ENCODE measurements at places on chromosomes 11 and 22. TPM values are rescaled to one million over a fixed set of nuclear protein-coding genes. Genes with fewer than 3 reads are reported as not detected.

- no peak for DNase-seq
Measured at GRCh38 chr11:9014826-9015225, 11.0 kb upstream of the NRIP3 start.

DNA sequence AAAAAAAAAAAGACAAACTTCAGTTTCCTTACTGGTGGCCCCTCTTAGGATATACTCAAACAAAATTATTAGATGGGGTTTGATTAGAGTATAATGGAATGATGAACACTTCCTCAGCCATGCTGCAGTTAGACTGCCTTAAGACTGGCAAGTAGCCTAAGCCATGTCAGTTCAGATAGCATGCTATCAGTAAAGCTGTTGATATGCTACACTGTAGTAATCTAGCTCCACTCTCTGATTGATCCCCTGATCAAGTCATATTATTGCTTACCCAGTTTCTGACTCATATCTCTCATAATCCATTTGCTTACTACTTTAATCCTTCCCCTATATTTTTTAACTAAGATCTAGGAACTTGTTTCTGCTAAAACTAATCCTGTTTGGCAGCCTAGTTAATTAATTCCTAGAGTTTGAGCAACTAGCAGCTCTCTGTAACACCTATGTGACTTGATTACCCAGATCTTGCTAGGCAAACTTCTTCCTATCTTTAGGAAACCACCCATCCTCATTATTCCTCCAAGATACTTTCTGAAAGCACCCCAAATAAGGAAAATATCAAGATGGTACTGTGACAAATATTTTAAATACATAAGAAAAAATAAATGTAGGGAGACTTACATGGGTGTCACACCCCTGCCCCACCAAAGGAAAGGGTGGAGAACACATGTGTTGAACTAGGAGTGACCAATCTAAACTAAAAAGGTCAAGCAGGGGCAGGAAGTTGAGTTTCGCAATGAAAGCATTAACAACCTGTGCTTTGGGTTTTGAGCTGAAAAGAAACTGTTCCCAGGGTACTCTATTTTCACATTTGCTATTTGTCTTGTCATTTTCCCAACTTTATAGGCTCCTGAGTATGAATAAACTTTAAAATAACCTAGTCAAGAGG is 43.2 kb downstream of the PIK3C2A start:
- no peak for DNase-seq

DNA sequence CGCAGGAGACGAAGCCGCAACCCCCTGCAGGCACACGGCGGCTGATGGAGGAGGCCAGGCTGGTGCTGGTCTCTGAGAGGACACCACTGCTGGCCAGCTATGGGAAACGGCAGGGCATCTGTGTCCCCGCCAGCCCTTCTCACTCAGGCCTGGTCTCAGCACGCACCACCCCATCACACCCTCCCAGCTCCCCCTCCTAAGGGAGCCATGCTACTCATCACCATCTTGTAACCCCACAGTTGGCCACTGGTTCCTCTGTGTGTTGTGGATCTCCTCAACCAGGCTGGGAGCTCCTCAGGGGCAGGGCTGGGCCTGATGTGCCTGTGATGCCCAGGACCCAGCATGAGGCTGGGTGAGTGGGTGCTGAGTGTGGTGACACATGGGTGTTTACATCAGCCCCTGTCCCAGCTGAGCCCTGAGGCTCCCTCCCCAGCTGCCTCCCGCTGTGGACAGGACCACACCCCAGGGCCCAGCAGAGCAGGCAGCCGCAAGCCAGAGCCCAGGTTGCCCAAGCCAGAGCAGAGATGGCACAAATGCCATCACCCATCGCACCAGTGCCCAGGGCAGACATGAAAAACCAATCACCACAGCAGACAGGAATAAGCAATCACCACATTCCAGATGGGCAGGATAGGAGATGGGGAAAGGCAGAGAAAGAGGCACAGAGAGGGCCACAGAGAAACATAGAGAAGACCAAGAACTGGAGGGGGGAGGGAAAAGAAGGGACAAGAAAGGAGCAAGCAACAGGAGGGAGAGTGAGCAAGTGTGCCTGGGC is 8.2 kb downstream of the ARVCF start:
- DNase-seq: no peak

Gene LINC01488
- total RNA-seq: not detected

- no peak for DNase-seq
Measured at GRCh38 chr11:64183890-64184289, 2.1 kb upstream of the STIP1 start.

GRCh38 chr11:7638710-7639642 is 34.3 kb downstream of the CYB5R2 start:
- no peak for DNase-seq

GRCh38 chr11:109898592-109898991 is 194.6 kb upstream of the ZC3H12C start:
- DNase-seq: no peak

Gene CARD18
- total RNA-seq: 0.80 TPM

DNA sequence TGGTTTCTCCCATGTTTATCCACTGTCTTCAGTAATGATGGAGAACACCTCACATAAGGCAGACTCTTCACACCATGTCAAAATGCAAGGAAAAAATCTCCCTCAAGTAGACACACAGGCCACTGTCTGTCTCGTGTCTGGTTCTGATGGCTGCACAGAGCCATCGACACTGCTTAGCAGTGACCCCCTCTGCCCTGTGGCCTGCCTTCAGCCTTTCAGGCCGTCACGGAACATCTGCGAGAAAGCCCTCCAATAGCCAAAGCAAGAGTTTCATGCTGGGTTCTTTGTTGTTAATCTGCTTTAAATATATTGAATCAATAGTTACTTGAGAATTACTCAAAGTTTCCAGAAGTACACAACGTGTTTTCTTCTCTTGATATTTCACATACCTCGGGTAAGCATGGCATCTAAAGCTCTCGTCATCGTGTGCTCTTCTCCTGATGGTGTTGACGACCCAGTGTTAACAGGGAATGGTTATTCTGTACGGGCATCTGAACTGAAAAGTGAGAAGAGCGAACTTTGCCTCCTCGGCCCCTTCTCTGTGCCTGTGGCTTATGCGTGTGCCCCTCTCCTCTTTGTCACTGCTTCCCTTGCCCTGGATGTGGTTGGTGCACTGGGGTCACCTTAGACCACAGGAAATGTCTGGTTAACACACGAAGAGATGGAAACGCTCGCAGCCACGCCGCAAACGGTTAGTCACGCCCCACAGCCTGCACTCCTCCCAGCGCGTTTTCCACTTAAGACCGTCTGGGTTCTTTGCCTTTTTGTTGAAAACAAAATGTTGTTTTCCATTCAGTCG is 33.4 kb upstream of the CTTN start:
- DNase-seq: no peak

Gene SLC37A2
- total RNA-seq: 4.2 TPM
